ENCODE measurements at places on chromosomes 16 and 17.

- no peak for DNase-seq
Measured at GRCh38 chr17:5069724-5070123, 8.5 kb upstream of the ZFP3 start.

- no peak for DNase-seq
Measured at GRCh38 chr17:81540676-81541027, 11.5 kb downstream of the FAAP100 start.

- DNase-seq: no peak
Measured at GRCh38 chr16:29316761-29317183, 89.7 kb downstream of the NPIPB11 start.

- DNase-seq: no peak
Measured at GRCh38 chr16:81956213-81956948, 54.9 kb downstream of the SDR42E1 start.

DNA sequence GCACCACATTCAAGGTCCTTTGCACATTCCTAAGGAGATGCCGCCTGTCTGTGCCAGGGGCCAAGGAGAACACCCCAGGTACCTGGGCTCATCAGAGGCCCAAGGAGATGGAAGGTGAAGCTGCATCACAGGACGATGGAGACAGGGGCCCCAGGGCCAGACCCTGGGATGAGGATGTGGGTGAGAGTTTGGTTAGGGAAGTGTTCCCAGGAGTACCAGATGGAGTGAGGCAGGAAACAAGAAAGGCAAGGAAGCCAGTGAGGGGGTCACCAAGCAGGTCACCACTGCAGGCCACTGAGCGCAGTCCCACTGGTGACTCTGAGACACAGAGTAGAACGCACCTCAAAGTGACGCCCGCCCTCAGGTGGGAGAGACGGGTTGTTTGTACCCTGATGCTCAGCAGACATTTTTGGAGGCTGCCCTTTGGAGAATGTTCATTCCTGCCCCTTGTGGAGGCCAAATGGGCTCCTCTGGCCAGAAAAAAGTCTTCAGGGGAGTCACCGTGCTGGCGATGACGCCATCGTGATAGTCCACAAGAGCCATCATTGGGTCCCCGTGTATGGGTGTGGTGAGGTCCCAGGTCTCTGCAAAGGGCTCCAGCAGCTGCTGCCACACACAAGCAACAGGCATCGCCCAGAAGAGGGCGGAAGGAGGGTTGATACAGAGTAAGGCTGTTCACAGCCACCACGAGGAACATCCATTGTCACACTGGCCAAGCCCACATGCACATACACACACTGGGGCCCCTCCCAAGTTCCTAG lies 57.5 kb downstream of the BEAN1 start:
- DNase-seq: no peak

- DNase-seq: no peak
Measured at GRCh38 chr17:51255673-51256072, 4.2 kb downstream of the MBTD1 start.

DNA sequence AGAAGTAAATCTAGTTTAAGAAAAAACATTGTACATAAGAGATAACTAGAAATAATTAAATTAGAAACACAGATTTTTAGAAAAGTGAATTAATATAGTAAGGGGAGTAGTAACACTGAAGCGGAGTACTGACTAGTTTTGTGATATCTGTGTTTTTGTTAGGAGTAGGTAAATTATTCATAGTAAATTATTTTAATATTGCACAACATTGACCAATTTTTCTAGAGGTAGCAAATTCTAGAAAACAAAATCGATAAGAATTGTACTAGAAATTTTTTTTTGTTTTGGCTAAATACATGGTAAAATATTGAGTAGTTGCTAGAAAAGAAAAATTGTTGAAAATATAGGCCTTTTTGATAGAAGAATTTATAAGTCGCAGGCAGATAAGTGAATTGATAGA lies 156.5 kb downstream of the CHD9 start:
- no peak for DNase-seq

GRCh38 chr16:19967561-19967960 lies 82.9 kb upstream of the GPRC5B start:
- no peak for DNase-seq

DNA sequence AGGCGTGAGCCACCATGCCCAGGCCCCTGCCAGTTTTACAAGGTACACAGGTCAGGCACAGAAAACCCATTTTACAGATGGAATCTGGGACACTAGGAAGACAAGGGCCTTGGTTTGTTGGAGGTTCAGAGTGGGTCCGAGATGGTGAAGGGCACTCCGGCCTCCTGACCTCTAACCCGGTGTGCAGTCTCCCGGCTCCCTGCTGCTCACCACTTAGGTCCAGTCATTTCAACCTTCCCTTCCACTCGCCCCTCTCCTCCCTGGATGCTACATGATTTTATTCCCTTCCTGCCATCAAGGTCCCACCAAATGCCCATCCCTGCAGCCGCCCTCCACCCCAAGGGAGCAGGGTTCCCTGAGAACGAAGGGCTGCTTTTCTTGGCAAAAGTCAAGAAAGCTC lies 8.7 kb downstream of the ITGAX start:
- no peak for DNase-seq

GRCh38 chr17:41478237-41478636 lies 2.7 kb downstream of the KRT35 start:
- no peak for DNase-seq

DNA sequence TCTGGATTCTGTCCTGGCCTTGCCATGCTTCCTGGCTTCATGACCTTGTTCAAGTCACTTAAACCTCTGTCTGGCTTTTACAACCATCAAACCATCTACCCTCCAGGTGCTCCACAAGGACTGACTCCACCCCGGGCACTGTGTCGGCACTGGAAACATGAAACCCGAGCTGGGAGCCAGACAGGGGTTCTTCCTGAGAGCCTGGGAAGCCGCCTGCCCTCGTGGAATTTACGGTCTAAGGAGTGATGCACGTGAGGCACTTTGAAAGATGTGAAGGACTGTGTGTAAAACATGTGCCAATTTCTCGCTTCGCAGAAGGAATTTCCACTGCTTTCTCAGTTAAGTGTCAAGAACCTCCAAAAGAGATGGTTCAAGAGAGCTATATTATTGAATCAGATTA lies 11.6 kb downstream of the CDK5R1 start:
- DNase-seq: no peak

DNA sequence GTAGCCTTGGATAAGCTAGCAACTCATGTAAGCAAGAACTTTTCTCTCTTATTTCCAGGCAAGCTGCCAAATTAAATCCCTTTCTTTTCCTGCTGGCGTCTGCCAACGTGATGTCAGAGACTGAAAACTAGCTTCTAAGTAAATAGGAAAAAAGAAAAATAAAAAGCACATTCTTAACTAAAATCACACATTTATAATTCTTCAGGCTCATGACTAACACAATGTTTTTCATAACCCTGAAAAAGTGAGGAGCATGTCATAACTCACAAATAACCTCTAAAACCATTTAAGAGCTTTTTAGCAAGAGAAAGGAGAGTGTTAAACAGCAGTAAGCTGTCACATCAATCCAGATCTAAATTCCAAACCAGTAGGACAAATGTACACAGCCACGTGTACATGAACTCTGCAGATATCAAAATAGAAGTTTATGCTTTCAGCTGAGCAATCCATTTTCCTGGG lies 110.0 kb downstream of the N4BP1 start:
- peak; percentile 45 for DNase-seq

DNA sequence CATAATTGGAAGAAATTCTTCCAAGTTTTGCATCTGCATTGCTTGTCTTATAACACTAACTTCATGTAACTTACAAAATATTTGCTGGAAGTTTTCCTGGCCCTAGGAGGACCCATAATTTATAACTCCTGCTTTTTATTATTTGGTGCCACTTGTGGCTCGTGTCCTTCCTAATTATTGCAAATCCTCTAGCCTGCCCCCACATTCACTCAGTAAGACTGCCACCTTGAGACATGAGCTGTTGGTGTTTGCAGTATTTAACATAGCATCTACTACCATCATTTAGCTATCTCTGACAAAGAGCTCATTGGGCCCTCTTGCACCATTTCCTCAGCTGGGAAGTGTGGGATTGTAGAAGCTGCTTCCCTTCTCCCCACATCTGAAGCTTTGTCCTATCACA lies 49.5 kb downstream of the FTO start:
- DNase-seq: no peak

DNA sequence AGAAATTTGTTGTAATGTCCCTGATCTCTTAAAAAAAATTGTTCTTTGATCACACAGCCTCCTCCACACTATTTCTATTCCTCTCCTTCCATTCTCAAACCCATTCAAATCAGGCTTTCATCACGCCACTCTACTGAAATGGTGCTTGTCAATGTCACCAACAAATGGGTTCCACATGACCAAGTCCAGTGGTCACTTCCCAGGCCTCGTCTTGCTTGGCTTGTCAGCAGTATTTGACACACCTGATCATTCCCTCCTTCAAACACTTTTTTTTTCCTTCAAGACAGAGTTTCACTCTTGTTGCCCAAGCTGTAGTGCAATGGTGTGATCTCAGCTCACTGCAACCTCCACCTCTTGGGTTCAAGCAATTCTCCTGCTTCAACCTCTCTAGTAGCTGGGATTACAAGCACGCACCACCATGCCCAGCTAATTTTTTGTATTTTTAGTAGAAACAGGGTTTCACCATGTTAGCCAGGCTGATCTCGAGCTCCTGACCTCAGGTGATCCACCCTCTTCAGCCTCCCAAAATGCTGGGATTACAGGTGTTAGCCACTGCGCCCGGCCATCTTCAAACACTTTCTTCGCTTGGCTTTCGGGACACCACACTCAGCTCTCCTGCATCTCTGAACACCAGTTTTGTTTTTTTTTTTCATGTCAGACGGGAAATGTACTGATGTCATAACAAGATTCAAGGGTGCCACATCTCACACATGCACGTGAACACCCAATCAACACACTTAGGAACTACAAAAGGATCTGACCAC lies 18.3 kb downstream of the NQO1 start:
- DNase-seq: peak; percentile 66

- no peak for DNase-seq
Measured at GRCh38 chr17:32285746-32286517, 20.3 kb downstream of the RHBDL3 start.

DNA sequence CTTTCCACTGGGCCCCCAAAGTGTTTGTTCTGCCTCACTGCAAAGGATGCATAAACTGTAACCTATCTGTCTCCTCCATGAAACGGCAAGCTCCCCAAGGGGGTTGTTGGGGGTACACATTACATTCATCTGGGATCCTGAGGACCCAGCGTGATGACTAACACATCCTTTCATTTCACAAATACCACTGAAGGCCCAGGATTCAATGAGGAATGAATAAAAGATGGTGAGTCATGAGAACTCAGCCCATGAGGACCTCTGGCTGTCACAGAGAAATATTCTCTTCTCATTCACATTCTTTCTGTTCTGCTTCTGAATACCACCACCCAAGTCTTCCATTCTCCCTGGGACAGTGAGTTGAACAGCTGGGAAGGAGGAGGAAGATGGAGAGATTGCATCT lies 149.8 kb downstream of the RBFOX3 start:
- no peak for DNase-seq

DNA sequence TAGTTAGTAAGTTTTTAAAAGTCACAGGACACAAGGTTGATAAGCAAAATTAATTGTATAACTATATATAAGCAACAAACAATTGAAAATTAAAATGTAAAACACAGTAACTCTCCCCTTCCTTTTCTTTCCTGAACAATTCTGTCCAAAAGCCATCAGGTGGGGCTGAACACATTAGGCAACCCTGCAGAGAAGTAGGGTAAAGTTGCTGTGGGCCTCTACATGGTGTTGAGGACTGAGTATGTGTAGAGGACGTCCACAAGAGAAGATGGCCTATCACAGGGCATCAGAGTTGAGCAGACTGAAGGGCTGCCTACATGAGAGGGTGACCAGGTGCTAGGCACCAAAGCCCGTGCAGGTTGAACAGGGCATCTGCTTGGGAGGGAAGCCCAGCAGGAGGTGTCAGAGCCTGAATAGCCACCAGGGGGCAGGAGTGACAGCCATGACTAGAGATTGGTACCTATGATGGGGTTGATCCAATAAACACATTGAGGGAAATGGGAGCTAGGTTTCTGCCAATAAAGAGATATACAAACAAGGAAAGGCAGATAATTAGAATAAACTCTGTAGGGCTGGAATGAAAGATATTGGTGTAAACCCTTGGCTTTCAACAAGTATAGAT lies 415.1 kb downstream of the NPIPA8 start:
- DNase-seq: no peak

DNA sequence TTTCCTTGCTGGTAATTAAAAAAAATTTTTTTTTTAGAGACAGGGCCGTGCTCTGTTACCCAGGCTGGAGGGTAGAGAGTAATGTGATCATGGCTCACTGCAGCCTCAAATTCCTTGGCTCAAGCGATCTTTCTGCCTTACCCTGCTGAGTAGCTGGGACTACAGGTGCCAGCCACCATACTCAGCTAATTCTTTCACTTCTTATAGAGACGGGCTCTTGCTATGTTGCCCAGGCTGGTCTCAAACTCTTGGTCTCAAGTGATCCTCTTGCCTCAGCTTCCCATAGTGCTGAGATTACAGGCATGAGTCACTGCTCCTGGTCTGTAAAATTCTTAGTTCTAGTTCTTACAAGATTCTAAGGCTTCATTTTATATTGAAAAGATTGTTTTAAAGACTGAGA lies 11.1 kb downstream of the SMIM36 start:
- DNase-seq: no peak

DNA sequence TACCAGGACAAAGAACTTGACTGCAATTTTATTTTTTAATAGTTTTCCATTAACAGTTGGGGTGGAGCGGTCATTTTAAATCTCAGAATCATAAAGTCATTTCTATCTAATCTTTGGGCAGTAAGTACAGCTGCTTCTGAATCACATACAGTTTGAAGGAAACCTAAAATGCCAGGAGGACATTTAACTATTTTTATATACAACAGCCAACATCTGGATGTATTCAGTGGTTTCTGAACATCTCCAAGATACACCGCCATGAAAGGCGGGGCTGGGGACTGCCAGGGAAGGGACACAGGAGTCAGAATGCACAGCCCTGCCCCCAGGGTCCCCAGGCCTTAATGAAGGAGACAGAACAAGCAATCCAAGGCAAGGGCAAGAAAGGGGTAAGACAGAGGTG lies 392.3 kb downstream of the SLC39A11 start:
- DNase-seq: no peak

GRCh38 chr17:73278049-73278464 lies 16.4 kb upstream of the CPSF4L start:
- DNase-seq: no peak

DNA sequence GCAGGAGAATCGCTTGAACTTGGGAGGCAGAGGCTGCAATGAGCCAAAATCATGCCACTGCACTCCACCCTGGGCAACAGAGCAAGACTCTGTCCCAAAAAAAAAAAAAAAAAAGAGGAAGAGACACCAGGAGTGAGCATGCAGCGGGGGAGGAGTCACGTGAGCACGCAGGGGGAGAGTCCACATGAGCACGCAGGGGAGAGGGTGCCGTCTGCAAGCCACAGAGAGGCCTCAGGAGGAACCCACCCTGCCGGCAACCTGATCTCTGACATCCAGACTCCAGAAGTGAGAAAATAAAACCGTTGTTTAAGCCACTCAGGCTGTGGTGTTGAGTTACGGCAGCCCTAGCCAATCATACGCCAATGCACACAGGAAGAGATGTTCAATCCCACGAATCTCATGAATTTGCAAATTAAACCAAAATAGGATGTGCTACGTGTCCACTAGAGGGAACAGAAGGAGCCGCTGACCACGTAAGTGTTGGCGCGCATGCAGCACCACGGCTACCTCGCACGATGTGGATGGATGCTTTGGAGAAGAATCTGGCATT lies 42.2 kb downstream of the CCDC57 start:
- DNase-seq: no peak
